ENCODE measurements at places on chromosomes 7 and 10.

GRCh38 chr10:29543715-29544114 is 91.1 kb downstream of the SVIL start:
- DNase-seq = no peak

DNA sequence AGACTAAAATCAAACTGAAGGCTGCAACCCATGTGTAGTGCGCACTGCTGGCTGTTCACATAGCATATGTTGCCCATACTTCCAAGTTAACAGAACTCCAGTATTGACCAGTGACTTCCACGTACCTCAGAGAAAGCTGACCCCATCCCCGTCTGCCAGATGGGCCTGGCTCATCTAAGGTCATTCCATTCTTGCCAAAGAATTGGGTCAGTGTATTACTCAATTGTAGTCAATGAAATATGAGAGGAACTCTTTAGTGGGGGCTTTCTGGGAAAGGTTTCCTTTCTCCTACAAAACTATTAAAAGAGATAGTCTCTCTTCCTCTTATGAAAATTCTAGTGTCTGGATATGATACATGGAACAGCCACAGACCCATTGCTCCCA is 238.6 kb downstream of the COBL start:
- no peak for DNase-seq

DNA sequence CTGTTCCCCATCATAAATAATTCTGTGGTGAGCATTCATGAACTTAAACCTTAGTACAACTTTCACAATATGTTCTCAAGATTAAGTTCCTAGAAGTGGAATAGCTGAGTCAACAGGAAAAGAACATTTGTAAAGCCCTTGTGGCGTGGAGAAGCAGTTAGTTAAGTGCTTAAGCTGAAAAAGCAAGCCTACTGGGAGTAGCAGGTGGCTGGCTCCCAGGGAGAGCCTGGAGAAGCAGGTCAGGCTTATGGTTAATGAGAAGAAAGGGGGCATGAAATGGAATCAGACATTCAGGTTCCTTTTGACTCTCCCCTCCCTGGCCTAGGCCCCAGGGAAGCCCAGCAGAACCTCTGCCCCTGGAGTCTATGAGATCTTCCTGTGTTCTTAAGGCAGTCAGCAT is 35.3 kb downstream of the VSTM4 start:
- no peak for DNase-seq

GRCh38 chr7:4156190-4156589 is 525.9 kb upstream of the FOXK1 start:
- no peak for DNase-seq

DNA sequence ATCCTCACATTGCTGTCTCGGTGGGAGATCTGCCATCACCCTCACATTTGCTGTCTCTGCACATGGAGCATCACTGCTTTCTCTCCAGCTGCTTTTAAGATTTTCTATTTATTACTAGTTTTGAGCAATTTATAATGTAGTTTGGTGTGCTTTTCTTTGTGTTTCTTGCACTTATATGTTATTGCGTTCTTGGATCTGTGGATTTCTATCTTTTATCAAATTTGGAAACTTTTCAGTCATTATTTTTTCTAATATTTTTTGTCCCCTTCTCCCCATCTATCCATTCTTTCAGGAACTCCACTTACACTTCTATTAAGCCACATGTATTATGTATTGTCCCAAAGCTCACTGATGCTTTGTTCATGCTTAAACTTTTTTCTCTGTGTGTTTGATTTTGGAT is 108.9 kb downstream of the FOXL3 start:
- DNase-seq = no peak

GRCh38 chr10:44968500-44969400 is 9.1 kb downstream of the RASSF4 start:
- no peak for DNase-seq

GRCh38 chr7:93949423-93949822 is 27.9 kb downstream of the GNG11 start:
- no peak for DNase-seq

DNA sequence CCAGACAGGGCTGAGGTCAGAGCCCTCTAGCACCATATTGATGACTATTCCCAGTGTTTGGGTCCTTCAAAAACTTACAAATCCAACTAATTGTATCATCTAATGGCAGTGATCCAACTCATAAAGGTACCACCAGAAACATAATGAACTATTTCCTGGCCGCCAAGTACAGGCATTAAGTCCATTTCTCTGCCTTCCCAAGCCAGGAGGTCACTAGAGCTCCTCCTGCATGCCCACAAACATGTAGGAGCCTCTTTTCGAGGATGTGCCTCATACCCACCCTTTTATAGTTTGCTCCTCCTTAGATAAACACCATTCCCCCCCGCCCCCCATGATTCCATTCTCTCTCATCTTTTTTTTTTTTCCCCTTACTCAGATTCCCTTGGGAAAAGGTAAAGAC is 91.3 kb downstream of the CHN2 start:
- no peak for DNase-seq

DNA sequence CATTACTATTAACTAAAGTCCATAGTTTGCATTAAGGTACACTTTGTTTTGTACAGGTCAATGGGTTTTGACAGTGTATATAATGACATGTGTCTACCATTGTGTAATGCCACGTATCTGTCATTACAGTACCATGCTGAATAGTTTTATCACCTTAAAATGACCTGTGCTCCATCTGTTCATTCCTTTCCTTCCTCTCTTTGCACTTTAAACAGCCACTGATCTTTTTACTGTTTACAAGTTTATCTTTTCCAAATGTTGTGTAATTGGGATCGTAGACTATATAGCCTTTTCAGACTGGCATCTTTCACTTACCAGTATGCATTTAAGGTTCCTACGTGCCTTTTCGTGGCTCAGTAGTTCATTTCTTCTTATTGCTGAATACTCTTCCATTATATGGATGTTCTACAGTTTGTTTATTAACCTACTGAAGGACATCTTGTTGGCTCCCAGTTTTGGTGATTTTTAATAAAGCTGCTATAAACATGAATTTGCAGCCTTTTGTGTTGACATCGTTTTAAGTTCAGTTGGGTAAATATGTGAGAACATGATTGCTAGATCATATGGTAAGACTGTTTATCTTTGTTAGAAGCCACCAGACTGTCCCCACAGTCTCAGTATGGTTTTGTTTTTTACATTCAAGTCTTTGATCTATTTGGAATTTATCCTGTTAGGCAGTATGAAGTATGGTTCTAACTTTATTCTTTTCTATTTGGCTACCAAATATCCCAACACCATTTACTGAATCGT is 24.7 kb downstream of the STAM start:
- no peak for DNase-seq

DNA sequence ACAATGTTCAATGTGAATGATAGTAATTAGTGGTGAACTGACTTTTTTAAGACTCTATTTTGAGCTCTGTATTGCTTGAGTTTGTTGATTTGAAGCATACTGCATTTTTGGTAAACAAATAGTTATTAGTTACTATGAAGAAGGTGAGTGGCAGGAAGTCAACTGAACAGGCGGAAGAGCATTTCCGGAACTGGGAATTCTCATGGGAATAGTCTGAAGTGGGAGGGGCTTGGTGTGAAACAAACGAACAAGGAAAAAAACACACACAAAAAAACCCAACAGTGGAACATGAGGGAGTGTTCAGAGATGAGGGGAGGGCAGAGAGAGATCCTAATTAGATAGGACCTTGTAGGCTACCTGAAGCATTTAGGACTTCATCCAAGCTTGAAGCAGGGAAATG is 43.9 kb upstream of the C1QL3 start:
- no peak for DNase-seq

DNA sequence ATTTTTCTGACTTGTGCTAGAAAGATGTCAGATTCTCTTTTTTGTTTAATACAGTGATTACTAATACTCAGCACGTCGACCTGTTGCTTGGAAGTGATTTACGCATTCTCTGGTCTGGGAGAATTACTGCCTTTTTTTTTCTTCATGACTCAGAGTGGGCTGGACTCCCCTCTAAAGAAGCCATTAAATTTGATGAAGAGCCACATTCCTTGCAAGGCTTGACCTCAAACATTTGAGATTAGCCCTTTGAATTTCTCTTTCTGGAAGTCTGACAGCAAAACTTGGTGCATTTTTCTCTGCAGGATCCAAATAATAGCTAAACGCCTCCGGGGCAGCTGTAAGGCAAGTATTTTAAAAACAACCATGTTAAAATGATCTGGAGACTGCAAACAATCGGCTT is 171.6 kb downstream of the GALNT17 start:
- DNase-seq = no peak

GRCh38 chr7:74289659-74290552 is 699 bp downstream of the CLIP2 start:
- DNase-seq = peak; percentile 13

GRCh38 chr7:107643938-107644308 is 16.7 kb upstream of the SLC26A4 start:
- DNase-seq = no peak

- no peak for DNase-seq
Measured at GRCh38 chr10:119347181-119347974, 140.0 kb downstream of the GRK5 start.

- DNase-seq = no peak
Measured at GRCh38 chr7:156725073-156725472, 84.5 kb downstream of the RNF32 start.

GRCh38 chr10:35359056-35359455 is 22.7 kb downstream of the CCNY start:
- no peak for DNase-seq

GRCh38 chr10:113333313-113333712 is 219.5 kb upstream of the HABP2 start:
- no peak for DNase-seq

GRCh38 chr7:72309476-72309875 is 102.7 kb downstream of the CALN1 start:
- no peak for DNase-seq

DNA sequence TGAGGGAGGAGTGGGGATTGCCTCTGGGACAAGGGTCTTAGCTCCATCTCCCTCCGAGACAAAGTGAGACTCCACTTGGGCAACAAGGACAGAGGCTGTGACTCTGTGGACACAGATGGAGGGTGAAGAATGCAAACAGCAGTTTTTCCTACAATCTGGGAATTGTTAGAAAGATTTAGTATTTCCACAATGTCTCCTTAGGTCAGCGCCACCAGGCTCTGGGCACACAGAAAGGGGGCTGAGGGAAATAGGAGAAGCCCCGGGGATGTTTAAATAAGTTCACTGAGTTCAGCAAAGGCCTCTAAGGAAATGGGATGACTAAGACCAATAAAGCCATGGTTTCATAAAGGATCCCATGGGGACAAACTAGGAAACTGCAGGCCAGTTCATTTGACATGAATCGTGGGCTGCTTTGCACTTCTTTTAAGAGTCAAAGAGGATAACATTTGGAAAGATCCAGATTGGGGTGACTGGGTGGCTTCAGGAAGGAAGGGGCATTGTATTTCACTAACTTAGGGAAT is 219.8 kb upstream of the GLI3 start:
- no peak for DNase-seq

GRCh38 chr7:14385074-14385473 is 395.6 kb upstream of the ETV1 start:
- DNase-seq = no peak

GRCh38 chr7:78412216-78412858 is 613.8 kb downstream of the PHTF2 start:
- no peak for DNase-seq

GRCh38 chr10:3665316-3665908 is 119.6 kb downstream of the KLF6 start:
- no peak for DNase-seq

DNA sequence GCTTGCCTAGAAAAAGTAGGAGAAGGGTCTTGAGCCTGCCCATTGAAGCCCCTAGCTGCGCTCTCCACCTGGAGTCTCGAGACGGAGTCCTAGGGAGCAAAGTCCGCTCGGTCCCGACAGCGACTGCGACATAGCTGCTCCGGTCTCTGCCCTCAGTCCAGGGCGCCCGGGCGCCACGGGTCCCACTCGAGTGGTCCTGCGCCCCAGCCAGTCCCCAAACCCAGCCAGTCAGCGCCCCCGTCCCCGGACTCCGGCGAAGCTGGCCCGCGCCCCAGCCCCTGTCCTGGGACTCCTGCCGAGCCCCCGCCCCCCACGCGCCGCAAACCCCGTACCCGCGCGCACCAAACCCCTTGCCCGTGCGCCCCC is 490 bp downstream of the TNS3 start:
- DNase-seq = no peak

GRCh38 chr10:3757250-3757637 is 27.8 kb downstream of the KLF6 start:
- no peak for DNase-seq

DNA sequence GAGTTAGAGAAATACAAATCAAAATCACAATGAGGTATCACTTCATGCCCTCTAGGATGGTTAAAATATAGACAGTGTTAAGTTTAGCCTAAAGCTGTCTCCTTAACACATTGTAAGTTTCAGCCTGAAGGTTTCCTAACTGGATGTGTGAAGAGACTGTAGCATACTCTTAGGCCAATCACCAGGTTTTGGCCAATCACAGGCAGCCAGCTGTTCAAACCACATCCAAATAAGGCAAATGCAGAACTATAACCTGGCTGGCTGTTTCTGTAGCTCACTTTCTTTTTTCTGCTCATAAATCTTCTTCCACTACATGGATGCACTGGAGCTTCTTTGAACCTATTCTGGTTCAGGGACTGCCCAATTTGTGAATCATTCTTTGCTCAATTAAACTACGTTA is 19.7 kb downstream of the ESYT2 start:
- DNase-seq = no peak

- DNase-seq = no peak
Measured at GRCh38 chr10:107164992-107165391, 486 bp upstream of the SORCS1 start.

GRCh38 chr10:94178475-94179253 is 184.1 kb downstream of the NOC3L start:
- no peak for DNase-seq

DNA sequence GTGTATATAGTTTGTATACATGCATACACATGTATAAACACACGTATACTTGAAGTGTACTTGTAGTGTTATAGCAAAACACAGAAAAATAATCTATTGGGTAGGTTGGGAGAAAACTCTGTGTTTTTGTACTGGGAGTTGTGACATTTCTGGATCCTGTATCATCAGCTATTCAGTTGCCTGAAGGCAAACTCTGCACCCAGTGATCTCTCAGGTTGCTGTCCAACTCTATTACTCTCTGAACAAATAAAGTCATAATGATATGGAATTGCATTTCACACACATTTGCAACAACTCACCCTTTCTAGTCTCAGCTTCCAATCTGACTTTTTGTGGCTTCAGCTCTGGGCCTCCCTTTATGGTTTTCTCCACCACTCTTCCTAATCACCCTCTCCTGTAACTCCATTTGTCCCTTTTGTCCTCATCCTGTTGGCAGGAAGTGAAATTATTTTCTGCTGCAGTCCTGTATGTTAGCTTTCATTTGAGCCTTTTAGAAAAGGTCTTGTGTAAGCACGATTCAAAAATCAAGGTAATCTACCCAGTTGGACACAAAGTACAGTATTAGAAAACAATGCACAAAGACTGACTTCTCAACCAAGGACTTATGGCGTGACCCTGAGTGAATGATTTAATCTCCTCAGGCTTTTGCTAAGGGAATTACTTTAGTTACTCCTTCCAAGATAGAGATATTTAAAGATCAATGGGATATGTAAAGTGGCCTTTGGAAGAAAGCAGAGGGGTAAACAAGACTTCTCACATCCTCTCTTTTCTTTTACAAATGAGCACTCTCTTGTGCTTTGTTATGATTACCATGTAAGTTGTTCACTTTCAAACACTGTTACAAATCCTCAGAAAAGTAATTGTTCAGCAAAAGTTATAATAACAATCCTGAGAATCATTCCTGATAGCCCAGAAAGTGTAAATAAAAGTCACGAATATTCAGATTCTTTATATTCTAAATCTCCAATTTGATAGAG is 249.1 kb downstream of the KCND2 start:
- no peak for DNase-seq

All from stimulated activated CD4-positive, alpha-beta T cell treated with anti-CD3 and anti-CD28 coated beads, Interleukin-4, amount 100 ng/mL, for 4 hours (primary cell).